ENCODE measurements at places on chromosomes 5 and 9.

- no peak for DNase-seq
Measured at GRCh38 chr5:147403651-147404640, 105.9 kb downstream of the DPYSL3 start.

DNA sequence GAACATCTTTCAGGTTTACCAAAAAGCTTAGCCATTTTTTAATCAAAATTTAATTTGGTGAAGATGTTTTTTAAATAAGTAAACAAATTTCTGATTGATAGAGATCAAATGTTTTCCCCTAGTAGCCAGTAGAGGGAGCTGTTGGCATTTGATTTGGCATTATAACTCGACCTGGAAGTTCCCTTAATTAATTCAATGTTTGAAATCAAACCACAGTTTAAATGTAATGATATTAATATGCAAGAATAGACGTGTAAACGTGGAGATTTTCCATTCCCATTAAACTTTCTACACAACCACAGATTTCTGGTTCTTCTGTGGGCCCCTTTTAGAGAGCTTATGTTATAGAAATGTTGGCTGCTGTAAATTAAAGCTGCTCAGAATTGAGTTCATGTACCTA lies 148.1 kb upstream of the MPDZ start:
- no peak for DNase-seq

GRCh38 chr9:100282388-100282719 lies 70.4 kb downstream of the TEX10 start:
- DNase-seq: no peak

DNA sequence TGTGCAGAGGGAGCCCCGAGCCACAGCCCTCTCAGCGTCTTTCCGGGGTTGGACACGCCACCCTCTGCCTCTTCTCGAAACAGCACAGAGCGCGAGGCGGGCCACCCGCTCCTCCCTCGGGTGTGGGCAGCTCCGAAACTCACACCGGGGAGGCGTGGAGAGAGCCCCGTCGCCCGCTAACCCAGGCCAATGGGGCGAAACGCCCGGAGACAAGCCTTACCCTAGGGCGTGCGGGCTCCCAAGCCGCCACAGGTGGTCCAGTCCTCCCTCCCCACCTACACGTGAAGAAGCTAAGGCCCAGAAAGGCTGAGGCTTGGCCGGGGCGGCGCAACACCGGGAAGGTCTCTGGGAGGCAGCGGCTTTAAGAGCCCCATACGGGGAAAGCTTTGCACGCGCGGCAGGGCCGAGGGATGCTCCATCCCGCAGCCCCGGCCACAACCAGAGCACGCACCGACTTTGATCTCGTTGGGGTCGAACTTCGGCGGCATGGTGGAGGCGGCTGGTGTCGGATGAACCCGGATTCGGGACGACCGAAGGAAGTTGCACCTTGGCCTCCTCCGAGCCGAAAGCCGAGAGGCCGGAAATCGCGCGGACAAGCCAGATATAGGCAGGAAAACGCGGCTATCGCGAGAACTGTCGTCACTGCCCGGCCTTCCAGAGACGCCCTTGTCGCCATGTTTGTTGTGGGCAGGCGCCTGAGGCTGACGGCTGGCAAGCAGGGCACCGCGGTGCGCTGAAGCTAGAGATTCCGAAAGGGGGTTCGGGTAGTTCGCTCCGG lies at the start of the genes LRSAM1 and RPL12:
Gene LRSAM1 (plus strand): TSS at position 681 of the 778 bp plus-strand sequence. CDS start 3,018 bp downstream, outside the sequence.
Gene RPL12 (minus strand): TSS at position 577 of the 778 bp plus-strand sequence. CDS start 89 bp downstream, at position 488.
- peak; percentile 99 for DNase-seq

- DNase-seq: no peak
Measured at GRCh38 chr5:36743891-36744772, 132.4 kb upstream of the NIPBL start.

DNA sequence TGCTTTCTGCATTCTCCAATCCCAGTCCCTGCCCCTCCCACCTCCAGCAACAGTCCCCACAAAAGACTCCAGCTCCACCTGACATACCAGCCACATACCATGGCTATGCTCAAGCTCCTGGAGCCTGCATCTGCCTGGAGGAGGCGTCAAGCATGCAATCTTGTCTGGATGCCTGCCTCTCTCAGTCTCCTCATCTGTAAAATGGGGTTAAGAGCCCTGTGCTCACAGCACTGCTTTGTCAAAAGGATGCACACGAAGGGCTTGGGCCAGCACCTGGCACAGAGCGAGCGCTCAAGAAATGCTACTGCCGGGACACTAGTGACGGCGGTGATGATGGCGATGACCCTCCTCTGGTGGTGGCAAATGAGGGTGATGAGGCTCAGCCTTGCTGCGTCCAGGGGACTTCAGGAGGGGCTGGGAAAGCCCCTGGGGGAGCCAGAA lies 202.9 kb upstream of the IER5L start:
- DNase-seq: no peak

- no peak for DNase-seq
Measured at GRCh38 chr5:25448190-25448621, 803.4 kb upstream of the CDH10 start.

- no peak for DNase-seq
Measured at GRCh38 chr5:174065528-174066197, 20.2 kb downstream of the NSG2 start.

DNA sequence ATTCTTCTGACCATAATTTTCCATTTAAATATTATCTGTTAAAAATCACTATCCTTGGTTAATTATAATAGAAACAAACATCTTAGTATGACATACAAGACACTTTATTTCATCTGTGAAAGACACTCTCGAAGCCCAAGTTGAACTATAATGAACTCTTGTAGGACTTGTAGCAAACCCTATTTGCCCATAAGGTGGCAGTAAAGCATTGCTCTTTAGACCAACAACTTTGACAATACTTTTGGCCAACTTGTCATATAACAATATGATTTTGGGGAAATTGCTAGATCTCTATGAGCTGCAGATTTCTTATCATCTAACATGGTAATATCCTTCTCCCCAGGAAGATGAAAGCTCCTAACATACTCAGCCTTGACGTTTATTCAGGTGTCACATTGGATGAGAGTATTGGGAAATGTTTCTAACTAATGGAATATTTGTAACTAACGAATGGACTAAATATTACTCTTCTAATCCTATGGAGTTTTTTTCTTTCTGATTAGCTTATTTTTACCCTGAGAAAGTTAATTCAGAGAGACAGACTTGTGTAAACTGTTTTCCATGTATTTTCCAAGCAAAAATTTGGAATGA lies 11.0 kb downstream of the SPINK14 start:
- no peak for DNase-seq

DNA sequence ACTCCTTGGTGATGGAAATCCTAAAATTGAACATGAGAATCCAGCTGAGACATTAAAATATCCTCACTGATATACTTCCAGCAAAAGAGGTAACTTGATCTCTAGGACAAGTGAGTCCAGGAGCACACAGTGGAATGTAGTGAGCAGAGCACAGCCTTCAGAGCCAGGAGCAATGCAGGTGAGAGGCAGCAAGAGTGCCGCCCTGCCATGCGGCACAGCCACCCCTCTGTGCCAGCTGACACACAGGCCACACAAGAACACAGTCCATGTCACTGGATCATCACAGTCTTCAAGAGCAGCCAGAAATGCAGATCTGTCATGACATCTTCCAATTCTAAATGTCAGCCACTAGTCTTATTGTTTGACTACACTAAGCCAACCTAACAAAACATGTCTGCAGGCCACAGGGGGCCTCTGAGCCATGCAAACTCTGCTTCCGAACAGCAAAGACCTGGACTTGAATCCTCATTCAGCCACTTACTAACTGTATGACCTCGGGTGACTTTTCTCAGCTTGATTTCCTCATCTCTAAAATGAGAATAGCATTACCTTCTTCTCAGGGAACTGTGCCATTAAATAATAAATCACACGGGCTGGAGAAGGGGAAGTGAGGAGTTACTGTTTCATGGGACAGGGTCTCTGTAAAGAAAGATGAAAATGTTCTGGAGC lies 47.0 kb downstream of the CCDC125 start:
- DNase-seq: no peak

- DNase-seq: no peak
Measured at GRCh38 chr5:6434731-6435130, 13.9 kb upstream of the UBE2QL1 start.

DNA sequence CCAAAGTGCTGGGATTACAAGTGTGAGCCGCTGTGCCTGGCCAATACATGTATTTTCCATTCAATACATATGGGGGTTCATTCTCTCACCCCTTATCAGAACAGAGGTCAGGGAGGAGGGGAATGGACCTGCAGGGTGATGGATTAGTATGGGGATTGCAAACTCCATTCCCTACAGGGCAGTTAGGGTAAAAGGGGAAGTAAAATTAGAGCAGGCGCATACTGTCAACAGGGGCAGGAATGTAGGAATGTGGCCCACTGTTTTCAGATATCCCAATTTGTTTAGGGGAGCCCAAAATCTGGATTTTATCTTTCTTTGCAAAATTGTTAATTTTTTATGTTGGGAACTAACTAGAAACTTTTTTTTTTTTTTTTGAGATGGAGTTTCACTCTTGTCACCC lies 46.4 kb upstream of the SLC44A1 start:
- DNase-seq: no peak

DNA sequence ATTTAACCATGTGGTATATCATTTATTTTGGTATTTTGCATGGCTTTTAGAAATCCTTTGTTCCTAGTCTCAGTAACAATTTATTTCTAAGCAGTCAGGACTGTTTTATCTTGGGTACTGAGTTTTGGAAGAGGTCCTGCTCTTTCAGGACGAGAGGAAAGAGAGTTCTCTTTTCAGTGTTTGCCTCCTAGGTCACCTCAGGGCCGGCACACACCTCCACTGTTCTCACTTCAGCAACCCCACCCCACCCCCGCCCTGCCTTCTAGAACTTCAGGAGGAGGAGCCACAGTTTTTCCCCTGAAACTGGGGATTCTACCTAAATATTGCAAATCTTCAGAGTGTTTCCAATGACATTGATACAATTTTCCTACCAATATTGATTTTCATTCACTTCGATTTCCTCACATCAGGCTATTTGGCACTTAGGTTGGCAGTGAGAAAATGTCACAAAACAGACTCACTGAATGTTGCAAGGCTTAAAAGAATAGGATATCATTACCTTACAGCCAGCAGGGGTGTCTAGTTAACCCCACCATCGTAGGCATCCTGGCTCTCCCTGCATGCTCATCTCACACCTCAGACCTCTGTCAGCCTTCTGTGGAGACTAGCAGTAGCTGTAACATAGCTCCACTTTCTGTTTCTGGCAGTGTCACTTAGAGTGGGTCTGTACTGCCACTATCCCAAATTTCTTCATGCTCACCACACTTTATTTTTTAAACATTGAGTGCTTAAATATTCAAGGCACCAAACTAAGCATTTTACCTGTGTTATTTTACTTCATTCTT lies 5.4 kb downstream of the IGIP start:
- no peak for DNase-seq

DNA sequence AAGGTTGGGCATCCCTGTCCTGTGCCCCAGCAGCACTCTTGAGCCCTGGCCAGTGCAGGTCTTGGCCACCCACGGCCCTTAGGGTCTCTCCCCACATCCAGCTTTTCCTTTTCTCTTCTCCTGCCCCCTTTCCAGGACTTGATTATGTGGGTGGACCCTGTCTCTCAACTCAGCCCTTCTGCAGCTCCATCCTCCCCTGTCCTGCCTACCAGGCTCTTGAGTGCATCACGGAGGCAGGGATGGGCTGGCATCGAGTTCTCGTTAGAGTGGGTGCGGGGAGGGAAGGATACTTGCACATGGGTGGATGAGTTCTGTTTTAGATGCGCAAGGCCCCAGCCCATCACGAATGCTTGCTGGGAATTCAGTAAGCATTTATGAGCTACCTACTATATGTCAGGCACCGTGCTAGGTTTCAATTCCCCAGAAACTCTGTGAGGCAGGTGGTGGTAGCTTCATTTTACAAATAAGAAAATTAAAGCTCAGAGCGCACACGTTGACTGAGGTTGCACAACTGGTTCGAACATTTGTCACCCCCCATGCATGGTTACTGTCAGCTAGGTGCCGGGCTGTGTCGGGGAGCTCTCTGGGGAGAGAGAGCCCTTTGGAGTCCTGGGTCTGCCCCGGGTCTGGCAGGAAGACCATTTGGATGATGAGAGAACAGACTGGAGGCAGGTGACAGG lies 144.6 kb upstream of the PITX1 start:
- no peak for DNase-seq

DNA sequence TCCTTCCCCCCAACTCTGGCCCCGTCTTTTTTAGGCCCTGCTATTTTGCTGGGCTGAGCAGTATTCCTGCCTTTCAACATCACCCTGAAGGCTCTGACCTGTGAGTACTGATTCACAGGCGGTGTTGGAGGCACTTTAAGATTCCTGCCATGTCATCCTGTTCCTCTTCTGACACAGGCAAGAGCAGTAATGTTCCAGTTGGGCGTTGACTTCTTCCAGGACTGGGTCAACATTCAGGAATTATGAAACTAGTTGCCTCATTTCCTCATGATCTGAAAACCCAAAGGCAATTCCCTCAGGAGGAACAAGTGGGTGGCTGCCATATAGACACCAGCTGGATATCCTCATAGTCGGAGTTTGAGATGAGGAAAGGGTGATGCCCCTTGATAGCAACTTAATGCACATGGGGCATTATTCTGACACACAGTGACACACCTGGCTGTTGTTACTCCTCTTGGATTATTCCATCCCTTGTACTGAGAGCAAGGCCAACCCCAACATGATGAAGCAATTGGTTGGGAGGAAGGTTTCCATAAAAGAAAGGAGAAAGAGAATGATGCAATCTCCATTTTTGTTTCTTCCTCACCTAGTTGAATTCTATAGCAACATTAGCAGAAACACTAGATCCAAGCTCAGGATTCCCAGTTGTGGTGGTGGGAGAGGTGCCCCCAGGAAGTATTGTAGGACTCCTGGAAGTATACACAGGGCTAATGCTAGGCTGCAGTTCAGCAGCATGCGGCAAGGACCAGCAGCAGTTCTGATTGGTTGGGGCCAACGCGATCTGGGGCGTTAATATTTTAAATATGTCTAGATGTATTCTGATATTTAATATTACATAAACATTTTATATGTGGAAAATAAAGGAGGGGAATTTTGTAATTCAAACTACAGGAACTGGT lies 19.6 kb upstream of the GLRX start:
- DNase-seq: no peak

GRCh38 chr9:133710661-133711427 lies 27.3 kb downstream of the SARDH start:
- no peak for DNase-seq

DNA sequence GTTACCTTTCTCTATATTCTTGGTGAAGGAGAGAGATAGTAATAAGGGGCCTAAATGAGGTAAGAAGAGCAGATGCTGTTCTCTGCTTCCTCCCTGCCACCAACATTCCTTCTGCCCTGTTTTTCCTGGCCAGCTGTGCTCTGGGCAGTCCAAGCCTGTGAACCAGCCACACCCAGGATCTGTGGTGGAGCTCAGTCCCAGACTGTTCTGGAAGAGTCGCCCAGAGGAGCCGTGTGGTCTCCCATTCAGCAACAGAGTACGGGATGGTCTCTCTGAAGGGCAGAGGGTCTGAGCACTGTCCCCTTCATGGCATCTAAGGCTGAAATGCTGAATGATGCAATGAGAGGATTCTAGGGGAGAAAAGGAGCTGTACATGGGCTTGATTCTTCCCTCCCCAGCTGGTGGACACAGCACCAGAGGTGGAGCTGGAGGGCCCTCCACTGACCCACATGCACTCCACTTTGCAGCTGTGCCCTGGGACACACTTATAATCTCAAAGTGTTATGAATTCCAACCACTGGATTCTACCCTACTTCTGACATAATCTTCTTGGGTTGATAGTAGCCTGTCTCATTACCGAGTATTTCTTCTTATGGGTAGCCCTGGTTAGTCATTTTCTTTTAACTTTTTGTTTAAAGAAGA lies 70.8 kb upstream of the RPS23 start:
- DNase-seq: no peak

GRCh38 chr5:152288917-152289595 lies 116.0 kb downstream of the NMUR2 start:
- no peak for DNase-seq
